ENCODE measurements at places on chromosomes 5 and 9. TPM values are rescaled to one million over a fixed set of nuclear protein-coding genes. Genes with fewer than 3 reads are reported as not detected.

GRCh38 chr9:20570756-20571155, 51.5 kb downstream of the MLLT3 start:
- no peak for DNase-seq

- no peak for DNase-seq
These were observed 258.2 kb downstream of the ENC1 start for GRCh38 chr5:74382123-74382855.

The CCNI2 gene
- 1.7 TPM for polyA plus RNA-seq

- DNase-seq = peak; percentile 78
These were observed 22.0 kb upstream of the WNK2 start for GRCh38 chr9:93161786-93162562.

The SLC46A2 gene
- polyA plus RNA-seq = 0.55 TPM

DNA sequence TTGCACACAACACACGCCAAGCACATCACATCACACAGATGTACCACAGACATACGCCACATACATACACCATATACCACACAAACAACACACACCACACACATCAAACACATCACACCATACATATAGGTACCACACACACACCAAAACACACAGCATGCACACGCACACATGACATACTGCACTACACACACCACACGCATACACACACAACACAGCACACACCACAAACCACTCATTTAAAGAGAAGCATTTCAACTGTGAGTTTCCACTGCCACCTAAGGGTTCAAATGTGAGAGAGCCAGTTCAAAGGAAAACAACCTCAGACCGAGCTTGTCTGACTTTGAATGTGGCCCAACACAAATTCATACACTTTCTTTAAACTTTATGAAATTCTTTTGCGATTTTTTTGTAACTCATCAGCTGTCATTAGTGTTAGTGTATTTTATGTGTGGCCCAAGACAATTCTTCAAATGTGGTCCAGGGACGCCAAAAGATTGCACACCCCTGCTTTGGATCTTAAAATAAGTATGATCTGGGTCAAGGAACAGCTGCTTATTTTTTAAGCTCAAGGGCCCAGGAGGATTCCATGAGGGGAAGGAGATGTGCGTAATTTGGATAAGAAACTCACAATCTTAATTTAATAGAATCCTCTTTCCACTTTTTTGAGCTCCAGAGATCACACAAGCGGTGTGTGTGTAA, 494.6 kb downstream of the GADD45G start:
- DNase-seq = no peak

DNA sequence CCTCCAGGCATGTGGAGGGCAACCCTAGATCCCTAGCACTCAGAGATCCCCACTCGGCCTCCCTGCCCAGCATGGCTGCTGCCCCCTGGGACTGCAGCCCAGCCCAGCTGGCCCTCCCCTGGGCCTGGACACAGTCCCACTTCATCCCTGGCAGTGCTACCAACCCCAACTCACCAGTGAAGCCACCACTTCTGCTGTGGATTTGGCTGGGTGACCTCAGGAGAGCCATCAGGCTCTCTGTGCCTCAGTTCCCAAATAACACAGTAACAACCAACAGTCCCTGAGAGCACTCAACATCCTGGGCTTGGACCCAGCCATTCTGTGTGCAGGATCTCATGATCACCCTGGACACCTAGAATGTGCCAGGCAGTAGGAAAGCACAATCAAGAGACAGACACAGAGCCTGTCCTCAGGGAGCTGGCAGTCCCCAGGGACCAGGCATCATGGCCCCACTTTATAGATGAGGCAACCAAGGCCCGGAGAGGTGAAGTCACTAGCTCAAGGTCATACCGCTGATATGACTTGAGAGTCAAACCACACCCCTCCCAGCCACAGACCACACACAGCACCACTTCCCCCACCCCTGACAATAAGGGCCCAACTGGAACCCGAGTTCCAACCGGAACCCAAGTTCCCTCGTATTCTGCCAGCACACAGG, 4.7 kb upstream of the PSMB7 start:
- DNase-seq = no peak

The CARD9 gene
- 1.7 TPM for polyA plus RNA-seq

The GMCL2 gene
- polyA plus RNA-seq = not detected

The SH2D3C gene
- polyA plus RNA-seq = 33.2 TPM
